ENCODE measurements at places on chromosomes 6 and 20. TPM values are rescaled to one million over a fixed set of nuclear protein-coding genes. Genes with fewer than 3 reads are reported as not detected.

Gene SMOC2
- not detected for total RNA-seq

Gene C20orf204
- 3.3 TPM for total RNA-seq

Gene MEI4
- total RNA-seq = not detected

Gene TP53TG5
- not detected for total RNA-seq

Gene SPDEF
- total RNA-seq = not detected

Gene AHCY
- total RNA-seq = 83.2 TPM

Gene PAK1IP1
- 12.5 TPM for total RNA-seq

Gene BRPF3
- 6.8 TPM for total RNA-seq

Gene EYS
- not detected for total RNA-seq
